RKO (cell line): ENCODE measurements at places on chromosomes 3 and 15.
A peak's percentile ranks its signal among the peaks of the same experiment; 100 is the strongest.

DNA sequence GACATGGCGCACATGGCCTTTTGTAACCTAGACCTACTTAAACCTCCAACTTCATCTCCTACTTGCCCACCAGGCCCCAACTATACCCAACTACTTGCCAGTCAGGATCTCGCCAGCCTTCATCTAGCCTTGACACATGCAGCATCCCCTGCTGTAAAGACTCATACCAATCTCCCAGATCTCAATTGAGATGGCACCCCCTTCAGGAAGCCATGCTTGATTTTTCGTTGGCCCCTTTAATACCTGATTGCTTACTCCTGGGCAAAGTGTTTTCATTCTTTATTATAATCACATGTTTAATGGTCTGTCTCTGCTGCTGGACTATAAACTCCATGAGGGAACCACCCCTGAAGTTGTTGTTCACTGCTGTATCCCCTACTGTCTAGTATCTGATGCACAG is 150.8 kb downstream of the SOX2 start:
- no peak for DNase-seq

DNA sequence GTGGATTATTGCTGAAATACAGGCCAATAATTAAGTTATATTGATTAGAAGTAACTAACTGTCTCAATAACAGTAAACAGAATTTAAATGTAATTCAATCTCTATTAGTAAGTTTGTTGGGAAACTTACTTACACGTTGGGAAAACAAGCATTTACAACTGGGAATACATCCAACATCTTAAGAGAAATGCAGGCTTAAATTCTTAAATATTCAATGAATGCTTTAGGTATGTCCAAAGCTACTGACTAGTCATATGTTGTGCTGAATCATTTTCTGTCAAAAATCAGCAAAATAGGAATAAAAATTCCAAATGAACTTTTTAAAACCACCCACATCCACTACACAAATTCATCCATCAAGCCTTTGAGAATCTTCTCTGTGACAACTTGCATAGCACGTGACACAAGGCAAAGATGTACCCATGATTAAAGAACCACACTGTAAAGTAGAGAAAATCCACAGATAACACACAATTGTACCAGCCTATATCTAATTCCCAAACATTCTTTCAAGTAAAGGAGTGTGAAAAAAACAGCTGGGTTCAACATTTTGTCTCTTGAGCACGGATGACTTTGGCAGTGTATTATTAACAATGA is 60.0 kb downstream of the NMNAT3 start:
- no peak for DNase-seq

DNA sequence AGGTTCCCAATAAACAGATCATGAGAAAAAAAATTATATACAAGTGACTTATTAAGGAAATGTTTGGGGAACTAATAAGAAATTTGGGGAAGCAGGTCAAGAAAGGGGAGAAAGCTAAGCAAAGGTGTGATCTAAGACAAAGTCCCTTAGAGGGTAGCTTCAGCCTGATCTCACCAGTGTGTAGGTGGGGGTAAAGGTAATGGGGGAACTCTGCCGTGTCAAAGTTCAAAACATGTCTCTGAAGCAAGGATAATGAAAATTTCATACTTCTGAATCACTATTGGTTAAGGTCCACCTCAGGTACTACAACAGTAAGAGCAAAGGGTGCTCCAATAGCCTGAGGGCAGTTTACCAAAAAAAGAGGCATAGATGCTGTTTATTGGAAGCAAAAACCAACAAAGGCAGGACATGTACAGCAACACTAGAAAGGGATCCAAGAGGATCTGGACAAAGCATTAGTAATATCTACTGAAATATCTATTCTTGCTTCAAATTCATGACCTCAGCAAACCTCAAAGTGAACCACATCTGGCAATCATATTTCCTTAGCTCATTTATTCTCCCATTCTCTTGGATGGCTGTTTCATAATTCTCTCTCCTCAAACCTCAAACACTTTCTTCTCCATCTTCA is 6.9 kb downstream of the ACAD11 start:
- DNase-seq, result no peak

DNA sequence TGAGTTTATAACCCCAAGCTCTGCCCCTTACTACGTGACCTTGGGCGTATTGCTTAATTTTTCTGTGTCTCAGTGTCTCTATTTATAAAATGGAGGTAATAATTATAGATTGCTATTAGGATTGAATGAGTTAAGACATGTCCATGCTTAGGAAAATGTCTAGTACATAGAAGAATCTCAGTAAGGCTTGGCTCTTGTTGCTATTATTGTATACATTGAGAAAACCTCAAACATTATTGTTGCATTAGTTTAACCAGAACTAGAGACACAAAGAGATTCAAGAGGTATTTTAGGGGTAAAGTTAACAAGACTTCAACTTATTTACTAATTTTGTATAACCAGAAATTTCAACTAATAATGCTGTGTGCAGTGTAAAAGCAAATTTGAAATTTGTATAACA is 66.7 kb downstream of the MEF2A start:
- DNase-seq, result no peak

DNA sequence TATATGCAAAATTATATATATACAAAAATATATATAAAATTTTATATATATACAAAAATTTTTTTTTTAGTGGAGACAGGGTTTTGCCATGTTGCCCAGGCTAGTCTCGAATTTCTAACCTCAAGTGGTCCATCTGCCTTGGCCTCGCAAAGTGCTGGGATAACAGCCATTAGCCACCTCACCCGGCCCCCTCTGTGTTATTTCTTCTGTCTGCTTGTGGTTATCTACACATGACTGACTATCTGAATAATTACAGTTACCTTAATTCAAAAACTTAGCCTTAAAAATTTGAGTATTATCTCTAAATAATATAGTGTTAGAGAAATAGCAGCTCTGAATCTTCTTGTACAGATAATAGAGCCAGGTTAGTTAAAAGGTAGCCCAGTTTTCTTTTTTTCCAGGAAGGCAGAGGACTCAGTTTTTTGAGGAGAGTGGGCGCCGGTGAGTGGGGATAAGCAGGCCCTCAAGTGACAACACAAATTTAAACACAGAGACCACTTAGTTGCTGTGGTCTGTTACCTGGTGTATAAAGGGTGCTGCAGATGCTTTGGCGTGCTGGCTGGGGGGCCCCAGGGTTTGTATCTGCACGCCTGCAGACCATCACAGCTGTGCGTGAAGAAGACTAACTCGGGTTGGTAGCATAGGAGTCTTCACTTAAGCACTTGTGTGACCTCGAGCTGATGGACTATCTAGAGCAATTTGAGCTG is 83.7 kb downstream of the TRAK1 start:
- no peak for DNase-seq

GRCh38 chr3:13254028-13254951 is 165.8 kb downstream of the NUP210 start:
- no peak for DNase-seq

GRCh38 chr15:90681480-90681879 is 35.7 kb upstream of the BLM start:
- DNase-seq, result peak; percentile 49

DNA sequence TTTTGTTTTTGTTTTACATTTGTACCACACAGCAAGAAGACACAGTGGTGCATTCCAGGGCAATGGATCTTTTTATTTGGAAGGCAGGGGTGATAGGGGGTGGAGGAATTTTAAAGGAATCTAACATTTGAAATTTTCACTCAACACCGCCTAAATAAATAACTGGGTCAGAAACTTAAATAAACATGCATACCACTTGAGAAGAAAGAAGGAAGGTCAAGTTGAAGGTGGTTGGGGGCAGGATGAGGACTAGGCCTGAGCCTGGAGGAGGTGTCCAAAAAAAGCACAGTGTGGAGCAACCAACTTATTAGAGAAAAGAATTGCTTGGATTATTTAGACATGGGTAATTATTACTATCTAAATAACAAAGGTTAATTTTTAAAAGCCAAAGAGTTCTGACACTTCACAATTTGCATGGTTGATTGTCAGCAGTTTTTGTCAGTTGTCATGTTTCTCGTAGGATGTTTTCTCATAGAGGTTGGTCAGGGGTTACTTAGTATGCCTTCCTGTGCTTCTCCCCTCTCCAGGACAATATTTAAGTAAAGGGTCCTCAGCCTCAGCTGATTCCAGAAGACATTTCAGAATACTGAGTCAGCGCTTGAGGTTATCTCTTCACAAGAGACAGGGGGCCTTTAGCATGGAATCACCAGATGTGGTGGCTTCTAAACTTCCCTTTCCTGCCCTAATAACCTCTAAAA is 173.7 kb upstream of the SLC2A2 start:
- DNase-seq, result no peak

DNA sequence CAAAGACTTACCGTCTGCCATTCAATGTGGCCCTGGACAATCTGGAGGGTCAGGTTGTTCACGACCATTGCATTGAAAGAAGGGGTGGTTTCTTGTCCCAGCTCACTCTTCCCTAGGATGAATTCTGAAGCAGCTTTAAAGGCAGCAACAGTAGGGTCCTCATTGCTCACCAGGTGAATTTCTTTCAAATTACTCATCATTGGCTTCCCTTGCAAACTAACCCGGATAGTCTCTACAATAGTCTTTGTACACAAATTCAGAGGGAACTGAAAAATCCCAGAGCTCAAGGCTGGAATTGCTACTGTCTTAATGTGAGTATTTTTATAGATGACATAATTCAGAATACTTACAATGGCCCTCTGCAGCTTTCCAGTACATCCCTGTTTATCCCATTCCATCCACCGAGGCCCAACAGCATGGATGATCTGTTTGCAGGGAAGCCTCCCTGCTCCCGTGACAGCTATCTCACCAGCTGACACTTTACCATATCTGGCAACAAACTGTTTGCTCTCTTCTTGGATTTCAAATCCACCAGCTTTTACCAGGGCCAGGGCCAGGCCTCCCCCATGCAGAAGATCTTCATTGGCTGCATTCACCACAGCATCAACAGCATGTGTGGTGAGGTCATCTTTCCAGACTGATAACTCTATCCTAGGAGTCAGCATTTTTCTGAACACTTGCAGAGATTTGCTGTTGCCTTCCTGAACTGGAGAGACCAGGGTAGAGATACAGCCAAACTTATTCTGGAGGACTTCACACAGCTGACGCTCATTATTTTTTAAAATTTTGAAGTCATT is 8.6 kb downstream of the PARP9 start:
- DNase-seq, result no peak

DNA sequence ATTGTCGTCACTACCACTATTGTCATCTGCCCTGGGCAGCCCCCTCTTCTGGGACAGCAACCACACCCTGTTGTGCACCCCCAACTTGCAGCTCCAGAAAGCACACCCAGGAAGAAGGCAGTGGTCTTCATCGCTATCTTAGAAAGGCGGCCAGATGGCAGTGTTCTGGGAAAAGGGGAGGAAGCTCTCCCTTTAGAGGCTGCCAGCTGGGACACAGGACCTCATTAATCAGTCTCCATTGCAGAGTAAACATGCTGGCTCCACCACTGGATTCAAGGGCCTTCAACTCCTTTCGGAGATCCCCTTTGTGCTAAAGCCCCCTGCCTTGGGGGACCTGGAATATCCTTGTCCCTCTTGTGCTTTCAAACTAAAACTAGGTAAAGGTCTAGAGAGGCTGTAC is 199.3 kb upstream of the LINGO1 start:
- no peak for DNase-seq

- no peak for DNase-seq
Observed at GRCh38 chr3:123618768-123619484, 34.1 kb upstream of the HACD2 start.

DNA sequence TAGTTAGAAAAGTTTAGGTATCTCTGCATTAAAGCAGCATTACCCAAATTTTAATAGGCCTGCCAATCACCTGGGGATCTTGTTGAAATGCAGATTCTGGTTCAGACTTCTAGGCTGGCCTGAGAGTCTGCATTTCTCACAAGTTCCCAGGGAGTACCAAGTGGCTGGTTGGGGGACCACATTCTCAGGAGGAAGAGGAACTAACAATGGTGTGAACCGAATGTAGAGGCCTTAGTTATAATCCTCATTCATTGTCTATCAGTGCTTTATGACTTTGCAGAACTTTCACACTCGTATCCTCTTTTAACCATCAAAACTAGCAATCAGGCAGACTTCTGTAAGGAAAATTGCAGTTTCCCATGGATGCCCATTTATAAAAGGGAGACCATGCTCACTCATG is 38.2 kb upstream of the UBE2E1 start:
- DNase-seq, result no peak

- no peak for DNase-seq
Observed at GRCh38 chr3:129001101-129001805, at the start of gene EFCC1. EFCC1 (plus strand) TSS chr3:129001304; CDS start chr3:129001629, 325 bp downstream.

DNA sequence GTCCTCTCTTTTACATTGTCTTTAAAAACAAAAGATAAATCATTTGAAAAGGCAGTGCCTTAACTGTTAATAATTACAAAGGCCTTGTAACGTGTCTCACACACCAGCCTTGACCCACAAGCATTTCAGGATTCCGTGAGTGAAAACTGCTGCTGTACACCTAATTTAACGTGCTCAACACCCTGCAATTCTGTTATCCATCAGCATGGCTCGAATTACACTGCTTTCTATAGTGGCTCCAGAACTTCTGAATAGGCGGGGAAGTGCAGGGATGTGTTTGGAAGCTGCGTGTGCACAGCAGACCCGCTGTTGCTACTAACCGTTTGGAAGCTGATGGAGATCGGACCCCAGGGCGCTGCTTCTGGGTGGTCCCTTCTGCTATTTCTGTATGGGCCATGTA is 9.9 kb upstream of the ETFA start:
- DNase-seq, result no peak

DNA sequence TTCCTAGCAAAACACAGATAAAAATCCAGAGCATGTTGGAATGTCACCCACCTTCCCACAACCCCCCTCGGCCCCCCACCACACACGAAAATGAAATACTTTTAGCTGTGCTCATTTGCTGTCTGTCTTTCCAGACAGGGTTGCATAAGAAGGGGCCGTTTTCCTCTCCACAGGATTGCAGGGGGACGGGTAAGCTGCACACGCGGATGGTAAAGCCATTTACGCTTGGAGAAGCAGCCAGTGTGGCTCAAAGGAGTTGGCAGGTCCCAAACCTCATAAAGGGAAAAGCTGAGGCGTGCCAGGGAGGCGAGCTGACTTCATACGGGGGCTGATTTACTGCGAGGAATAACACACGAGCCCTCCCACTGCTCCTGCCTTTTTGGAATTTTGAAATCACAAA is 47.4 kb upstream of the ITGA11 start:
- DNase-seq, result no peak

GRCh38 chr15:69060041-69060481 is 45.6 kb downstream of the NOX5 start:
- DNase-seq, result no peak

- peak; percentile 39 for DNase-seq
Observed at GRCh38 chr3:189710620-189711402, 79.6 kb downstream of the TP63 start.

GRCh38 chr15:100731267-100732152 is 129.1 kb downstream of the ASB7 start:
- DNase-seq, result no peak
